ENCODE measurements at places on chromosomes 13 and 19. TPM values are rescaled to one million over a fixed set of nuclear protein-coding genes. Genes with fewer than 3 reads are reported as not detected.

GRCh38 chr13:105997581-105998550 is 537.6 kb downstream of the EFNB2 start:
- DNase-seq: no peak

Gene KLK4
- total RNA-seq: 330 TPM

Gene NEK5
- 1.2 TPM for total RNA-seq

Gene PSG3
- not detected for total RNA-seq

Gene ZNF700
- total RNA-seq: 16.8 TPM

DNA sequence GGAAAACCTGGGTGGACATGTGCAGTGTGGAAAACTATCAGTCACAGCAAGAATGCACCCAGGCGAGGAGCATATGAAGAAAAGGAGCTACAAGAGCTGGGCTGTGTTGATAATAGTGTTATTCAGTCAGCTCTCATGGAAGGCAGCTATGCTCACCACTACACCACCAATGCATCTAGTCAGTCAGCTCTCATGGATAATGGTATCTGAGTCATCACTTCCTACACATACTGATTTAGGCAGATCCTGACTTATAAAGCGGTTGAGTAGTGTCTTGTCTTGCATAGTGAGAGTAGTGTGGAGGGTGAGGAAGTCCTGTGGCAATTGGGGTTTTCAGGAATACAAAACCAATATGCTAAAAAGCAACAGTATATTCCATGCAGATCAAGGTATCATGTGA is 9.1 kb upstream of the ZNF160 start:
- no peak for DNase-seq

Gene ZNF98
- total RNA-seq: 0.36 TPM

Gene ZNF878
- not detected for total RNA-seq

- DNase-seq: no peak
These were observed 17.5 kb downstream of the KANK2 start for GRCh38 chr19:11179716-11180297.

DNA sequence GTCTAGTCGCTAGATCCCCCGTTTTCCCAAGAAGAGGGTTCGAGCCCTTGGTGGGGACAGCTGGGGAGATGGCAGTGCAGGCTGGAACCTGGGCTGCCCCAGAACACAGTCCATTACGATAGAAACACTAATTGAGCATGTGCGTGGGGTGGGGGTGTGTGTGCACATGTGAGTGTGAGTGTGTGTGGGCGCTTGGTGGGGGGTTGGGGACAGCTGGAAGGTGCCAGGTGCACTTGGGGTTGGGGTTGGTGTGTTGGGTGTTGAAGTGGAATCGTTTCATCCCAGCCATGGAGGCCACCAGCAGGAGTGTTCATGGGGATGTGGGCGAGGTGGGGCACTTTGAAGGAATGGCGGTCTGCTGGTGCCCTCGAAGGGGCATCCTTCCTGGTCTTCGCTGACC is 18.1 kb upstream of the NPAS1 start:
- no peak for DNase-seq

GRCh38 chr19:18204394-18205199 is 755 bp upstream of the RAB3A start:
- DNase-seq: no peak

DNA sequence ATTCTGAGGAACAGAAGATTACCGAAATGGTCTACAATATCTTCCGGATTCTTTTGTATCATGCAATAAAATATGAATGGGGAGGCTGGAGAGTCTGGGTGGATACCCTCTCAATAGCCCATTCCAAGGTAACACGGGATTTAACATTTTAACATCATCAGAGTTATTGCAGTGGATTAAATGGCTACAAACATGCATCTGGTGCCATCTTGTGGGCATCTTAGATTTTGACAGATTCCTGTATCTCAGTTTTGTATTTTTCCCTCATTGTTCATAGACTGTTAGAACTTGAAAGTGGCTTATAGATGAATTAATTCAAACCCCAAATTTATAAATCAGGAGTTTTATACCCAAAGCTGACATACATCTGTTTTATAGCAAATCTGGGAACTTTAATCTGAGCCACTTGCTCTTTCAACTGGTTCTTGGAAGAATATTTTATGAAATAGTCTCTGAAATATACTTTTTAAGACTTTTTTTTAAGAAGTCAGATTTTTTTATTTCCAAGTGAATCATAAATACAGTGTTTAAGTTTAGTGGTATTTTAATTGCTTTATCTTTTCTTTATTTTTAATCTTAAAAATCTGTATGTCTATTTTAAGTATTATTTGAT is 215.2 kb downstream of the NBEA start:
- DNase-seq: peak; percentile 29

DNA sequence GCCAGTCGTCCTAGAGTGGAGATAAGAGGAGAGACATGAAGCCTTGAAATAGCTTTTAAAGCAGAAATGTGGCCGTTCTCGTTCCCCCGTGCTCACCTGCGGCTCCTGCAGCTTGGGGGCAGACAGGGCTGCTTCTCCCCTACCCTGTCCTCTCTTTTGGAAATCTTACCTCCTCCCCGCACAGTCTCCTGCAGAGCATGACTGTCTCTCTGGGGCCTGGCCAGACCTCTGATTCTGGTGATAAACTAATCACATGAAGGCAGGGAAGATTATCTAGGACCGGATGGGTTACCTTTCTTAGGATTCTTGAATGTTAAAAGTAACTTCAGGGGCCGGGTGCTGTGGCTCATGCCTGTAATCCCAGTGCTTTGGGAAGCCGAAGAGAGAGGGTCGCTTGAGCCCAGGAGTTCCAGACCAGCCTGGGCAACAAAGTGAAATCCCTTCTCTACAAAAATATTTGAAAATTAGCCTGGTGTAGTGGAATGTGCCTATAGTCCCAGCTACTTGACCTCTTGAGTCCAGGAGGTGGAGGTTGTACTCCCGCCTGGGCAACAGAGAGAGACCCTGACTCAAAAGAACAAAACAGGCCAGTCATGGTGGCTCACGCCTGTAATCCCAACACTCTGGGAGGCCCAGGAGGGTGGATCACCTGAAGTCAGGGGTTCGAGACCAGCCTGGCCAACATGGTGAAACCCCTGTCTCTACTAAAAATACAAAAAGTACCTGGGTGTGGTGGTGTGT is 8.1 kb downstream of the CEBPA start:
- no peak for DNase-seq

DNA sequence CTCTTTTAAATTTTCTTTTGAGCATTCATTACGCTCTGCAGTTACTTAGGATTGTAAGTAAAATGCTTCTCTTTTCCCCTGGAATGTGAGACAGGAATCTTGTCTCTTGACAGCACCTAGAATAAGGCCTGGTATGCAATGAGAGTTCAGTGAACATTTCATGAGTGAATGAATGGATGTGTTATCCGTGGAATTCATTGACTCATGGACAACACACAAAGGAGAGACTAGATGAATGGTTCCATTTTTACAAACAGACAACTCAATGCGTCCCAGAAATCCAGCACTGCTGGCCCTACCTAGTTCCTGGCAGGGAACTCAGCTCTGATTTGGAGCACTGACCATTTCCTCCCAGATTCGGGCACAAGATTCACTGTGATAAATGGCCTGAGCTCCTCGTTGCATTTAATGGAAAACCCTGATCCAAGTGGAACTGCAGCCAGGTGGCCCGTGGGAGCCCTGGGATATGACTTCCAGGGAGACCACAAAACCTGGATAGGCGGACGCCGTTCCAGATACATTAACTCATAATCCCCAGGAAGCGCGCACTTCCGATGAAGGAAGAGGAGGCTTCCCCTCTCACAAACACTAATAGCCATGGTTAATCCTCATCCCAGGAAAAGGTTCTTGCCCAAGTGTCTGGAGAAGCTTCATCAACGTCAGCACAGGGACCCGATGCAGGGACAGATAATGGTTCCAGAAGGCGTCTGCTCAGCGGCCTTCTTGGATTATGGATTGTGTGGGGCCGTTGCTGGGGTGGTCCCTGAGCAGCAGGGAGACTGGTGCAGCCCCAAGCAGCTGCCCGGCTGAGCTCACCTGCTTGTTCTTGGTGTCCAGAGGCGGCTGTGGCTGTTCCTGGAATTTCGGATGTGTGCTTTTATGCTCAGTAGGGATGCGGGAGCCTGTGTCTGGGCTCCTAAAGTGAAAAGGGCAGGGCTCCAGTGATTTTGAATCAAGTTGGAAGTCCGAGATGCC is 211.1 kb upstream of the TSHZ3 start:
- no peak for DNase-seq

Gene KANK3
- total RNA-seq: 23.8 TPM

Gene TMEM259
- 377 TPM for total RNA-seq

Gene ZNF100
- 7.7 TPM for total RNA-seq

Gene FCER2
- not detected for total RNA-seq

GRCh38 chr13:101520672-101521071 is 68.2 kb downstream of the ITGBL1 start:
- no peak for DNase-seq

DNA sequence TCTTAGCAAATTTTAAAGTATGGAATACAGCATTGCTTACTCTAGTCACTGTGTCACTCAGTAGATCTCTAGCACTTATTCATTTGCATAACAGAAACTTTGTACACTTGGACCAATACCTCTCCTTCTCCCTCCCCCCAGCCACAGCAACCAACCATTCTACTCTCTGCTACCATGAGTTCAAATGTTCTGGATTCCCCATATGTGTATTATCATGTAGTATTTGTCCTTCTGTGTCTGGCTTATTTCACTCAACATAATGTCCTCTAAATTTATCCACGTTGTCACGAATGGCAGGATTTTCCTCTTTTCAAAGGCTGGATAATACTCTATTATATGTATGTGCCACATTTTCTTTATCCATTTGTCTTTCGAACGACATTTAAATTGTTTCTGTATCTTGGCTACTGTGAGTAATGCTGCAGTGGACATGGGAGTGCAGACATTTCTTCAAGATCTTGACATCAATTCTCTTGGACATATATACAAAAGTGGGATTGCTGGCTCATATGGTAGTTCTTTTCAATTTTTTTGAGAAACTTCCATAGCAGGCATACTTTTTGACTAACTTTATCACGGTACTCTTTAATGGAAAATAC is 184.5 kb upstream of the SOX21 start:
- no peak for DNase-seq

Gene C1QTNF9
- not detected for total RNA-seq

DNA sequence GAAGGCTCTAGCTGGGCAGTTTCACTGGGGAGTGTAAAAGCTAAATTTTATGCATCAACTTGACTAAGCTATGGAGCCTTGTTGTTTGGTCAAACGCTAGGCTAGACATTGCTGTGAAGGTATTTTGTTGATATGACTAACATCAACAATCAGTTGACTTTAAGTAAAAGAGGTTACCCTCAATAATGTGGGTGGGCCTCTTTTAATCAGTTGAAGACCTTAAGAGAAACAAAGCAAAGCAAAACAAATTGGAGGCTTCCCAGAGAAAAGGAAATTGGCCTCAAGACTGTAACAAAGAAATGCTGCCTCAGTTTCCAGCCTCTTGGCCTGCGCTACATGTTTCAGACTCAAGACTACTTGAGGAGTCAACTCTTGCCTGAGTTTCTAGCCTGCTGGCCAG is 50.0 kb upstream of the TSC22D1 start:
- DNase-seq: no peak

Gene CCDC8
- total RNA-seq: 20.4 TPM

- peak; percentile 68 for DNase-seq
These were observed 161.5 kb upstream of the STARD13 start for GRCh38 chr13:33446821-33447725.

Gene PTH2
- total RNA-seq: not detected

DNA sequence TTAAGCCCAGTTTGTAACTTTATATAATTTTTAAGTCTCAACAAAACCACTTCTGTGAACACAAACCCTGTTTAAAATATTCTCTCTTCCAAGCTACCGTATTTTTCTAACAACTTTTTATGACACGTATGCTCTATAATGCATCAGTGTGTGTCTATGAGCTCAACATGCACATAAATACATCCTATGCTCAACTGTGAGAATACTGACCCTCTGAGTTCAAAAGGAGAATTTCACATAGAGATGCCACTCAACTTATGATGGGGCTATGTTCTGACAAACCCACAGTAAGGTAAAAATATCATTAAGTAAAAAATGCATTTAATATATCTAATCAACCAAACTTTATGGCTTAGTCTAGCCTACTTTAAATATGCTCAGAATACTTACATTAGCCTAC is 1139.7 kb upstream of the SPRY2 start:
- no peak for DNase-seq

Gene CCDC169
- 4.1 TPM for total RNA-seq

All from prostate gland (tissue), 2 donors.